Germinal center (tissue), 1 donor: ENCODE measurements at places on chromosomes 13 and 19.

- no peak for DNase-seq
Measured at GRCh38 chr13:36275190-36276002, 22.2 kb downstream of the CCDC169 start.

DNA sequence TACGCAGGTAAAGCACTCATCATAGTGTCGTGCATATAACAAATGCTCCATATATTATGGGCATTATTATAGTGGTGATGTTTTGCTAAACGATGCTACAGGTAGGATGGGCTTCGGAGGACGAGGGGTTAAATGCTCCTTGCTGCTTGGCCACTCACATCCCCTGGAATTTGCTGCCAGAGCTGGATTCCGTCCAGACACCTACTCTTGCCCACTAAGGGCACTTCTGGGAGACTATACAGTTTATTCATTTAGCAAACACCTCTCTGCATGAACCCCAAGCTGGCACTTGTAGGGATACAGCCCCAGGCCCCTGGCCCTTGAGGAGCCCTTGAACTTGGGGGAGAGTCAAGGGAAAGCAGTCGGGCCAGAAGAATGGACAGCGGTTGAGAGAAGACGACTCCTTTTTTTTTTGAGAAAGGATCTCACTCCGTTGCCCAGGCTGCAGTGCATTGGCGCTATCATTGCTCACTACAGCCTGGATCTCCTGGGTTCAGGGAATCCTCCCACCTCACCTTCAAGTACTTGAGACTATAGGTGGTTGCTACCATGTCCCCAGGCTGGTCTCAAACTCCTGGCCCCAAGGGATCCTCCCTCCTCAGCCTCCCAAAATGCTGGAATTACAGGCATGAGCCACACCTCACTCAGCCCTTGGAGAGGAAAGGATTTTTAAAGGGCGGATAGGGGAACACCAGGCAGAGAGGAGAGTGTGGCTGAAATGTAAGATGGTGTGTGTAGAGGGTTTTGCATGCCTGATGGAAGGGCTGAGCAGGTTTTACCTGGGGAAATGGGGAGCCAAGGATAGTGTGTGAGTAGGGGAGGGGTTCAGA is 1.1 kb upstream of the MRPL34 start:
- no peak for DNase-seq

- DNase-seq = peak; percentile 45
Measured at GRCh38 chr13:20118268-20119140, 42.3 kb downstream of the GJA3 start.

- no peak for DNase-seq
Measured at GRCh38 chr13:111395511-111396393, 75.3 kb downstream of the TEX29 start.

GRCh38 chr13:94444826-94445225 is 34.7 kb downstream of the DCT start:
- DNase-seq = no peak
